Esophagus squamous epithelium (tissue), 5 donors: ENCODE measurements at places on chromosomes 2 and 18.
A peak's percentile ranks its signal among the peaks of the same experiment; 100 is the strongest.

DNA sequence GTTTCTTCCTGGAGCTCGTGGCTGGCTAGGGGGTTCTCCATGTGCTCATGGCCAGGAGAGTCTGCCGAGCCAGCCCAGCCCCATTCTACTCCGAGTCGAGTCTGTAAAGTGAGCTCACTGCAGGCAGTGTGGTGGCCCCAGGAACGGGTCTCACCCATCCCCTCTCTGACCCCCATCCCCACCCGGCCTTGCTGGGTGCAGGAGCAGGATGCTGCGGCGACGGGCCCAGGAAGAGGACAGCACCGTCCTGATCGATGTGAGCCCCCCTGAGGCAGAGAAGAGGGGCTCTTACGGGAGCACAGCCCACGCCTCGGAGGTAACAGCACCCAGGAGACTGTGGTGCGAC is 1.4 kb downstream of the ANO7 start:
- DNase-seq: no peak

GRCh38 chr2:72937356-72937669 is 20.0 kb downstream of the EMX1 start:
- no peak for DNase-seq

DNA sequence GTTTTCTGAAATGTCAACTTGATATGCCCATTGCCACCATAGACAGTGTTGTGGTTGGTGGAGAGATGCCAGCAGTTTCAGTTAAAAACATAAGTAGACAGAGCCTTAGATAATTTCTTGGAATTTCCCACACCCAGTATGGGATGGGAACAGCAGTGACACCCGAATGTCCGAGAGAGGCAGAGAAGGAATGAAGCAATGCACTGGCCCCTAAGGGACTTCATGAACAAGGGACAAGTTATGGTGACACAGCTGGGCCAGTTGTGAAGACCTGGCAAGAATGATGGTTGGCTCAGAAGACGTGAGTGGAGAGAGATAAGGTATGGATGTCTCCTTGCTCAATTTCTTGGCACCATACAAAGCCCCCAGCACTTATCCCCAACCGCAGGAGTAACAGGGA is 165.2 kb upstream of the APCDD1 start:
- no peak for DNase-seq

DNA sequence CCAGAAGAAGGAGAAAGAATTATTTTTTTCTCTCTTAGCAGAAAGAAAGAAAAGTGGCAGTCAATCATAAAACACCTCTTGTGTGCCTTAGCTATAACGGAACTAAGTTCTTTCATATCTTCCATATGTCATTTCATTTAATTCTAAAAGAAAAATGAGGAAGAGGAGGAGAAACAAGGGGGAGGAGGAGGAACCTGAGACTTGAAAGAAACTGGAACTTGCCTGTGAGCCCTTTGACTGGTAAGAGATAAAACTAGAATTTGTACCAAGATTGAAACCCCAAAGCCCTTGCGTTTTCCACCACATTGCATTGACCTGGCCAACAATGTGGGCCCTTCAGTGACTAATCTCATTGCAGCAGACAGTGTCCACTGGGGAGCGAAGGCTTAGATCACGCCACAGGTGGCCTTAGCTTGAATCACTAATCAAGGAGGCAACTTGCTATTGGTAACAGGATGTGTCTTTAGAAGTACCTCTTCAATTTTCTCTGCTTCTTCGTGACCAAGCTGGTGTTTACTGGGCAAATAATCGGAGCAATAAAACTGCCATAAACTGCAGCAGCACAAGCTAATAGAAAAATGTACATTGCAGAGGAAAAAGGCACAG is 307.9 kb downstream of the CLIP4 start:
- DNase-seq: no peak

GRCh38 chr2:116491292-116491691 is 1323.2 kb upstream of the DDX18 start:
- no peak for DNase-seq

GRCh38 chr2:27829791-27830190 is 58.3 kb downstream of the MRPL33 start:
- no peak for DNase-seq

DNA sequence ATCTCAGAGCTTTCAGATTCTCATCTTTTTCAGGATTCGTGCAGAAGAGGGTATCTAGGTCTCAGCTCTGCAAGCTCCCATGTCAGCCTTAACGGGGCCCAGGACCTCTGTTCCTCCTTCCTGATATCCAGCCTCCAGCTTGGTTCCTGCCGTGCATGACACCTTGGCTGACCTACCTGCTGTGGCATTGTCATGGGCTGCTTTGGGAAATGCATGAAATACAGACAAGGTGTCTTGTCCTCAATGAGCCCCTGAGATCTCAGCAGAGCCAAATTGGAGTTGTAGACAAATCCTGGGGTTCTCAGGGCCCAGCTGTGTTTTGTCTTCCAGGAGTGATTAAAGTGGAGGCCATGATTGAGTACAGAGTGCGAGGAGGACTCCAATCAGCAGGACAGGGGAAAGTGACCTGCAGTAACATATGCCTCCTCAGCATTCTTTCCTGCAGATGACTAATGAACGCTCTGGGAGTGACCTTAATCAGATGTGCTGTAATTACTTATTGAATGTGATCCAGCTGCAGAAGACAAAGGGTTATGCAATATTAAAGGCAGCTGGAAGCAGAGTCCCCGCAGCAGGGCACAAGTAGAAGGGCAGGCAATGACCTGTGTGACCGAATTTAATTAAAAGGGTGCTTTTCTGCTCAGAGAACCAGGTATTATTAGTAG is 141.1 kb downstream of the CCBE1 start:
- no peak for DNase-seq

DNA sequence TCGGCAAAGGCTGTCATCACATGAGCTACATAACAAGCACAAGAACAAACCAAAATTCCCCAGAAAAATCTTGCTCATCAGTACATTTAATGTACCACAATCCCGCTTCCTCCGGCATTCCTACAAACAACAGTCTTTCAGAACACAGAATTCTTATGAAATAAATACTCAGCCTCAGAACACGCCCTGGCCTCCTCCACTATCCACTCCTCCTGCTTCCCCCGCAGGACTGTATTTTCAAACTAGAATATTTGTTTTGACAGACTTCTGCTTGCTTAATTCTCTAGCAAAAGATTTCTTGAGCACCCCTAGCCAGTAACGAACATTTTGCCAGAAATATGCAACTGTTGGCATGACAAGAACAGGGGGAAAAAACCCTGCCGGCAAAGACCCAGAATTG is 131.2 kb downstream of the THADA start:
- no peak for DNase-seq

- no peak for DNase-seq
Measured at GRCh38 chr18:75762758-75763157, 335.3 kb upstream of the SMIM21 start.

DNA sequence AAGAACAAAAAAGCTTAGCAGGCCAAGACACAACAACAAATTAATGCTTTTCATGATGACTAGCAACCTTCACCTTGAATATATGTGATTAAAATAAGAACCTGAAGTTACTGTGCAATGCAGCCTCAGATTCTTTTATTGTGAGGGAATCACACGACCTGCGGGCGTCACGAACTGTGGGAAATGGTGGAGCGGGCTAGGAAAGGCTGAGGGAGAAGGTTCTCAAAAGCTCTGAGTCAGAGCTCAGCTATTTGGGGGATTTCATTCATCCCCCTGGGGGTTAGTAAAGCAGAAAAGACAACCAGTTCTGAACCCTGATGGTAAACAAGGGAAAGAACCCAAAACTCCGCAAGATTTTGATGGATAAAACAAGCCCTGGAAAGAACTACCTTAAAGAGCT is 89.3 kb upstream of the NCKAP5 start:
- no peak for DNase-seq

- peak; percentile 78 for DNase-seq
Measured at GRCh38 chr2:218216674-218217359, at the start of gene ARPC2. Gene ARPC2 (plus strand): TSS chr2:218217189. CDS start chr2:218217471, 282 bp downstream.

DNA sequence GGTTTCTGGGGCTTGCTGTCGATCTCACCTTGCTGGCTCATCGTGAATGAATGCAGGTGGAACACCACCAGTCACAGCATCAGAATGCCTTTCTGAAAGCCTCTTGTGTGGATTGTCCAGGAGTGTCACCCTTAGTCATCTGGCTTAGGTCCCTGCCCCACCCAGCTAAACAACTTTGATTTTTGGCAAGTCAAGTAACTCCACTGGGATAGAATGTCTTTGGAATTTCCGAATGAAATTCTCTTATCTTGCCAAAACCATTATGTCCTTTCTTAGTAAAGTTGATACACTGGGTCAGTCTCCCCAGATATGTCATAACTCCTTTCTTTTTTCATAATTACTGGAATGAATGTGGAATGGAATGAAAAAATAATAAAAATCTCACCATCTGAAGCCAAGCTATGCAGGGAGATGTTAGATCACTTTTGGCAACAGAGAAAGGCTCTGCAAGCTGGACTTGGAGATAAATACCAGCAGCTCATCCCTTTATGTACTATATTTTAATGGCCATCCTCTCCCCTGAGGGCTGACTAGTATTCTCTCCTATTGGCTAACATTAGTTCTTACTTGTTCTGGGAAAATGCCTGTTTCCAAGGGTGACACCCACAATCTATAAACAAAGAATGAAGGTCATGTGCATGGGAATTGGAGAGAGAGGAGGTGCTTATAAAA is 35.4 kb downstream of the INSIG2 start:
- no peak for DNase-seq

GRCh38 chr18:78673516-78674321 is 305.9 kb upstream of the SALL3 start:
- no peak for DNase-seq

DNA sequence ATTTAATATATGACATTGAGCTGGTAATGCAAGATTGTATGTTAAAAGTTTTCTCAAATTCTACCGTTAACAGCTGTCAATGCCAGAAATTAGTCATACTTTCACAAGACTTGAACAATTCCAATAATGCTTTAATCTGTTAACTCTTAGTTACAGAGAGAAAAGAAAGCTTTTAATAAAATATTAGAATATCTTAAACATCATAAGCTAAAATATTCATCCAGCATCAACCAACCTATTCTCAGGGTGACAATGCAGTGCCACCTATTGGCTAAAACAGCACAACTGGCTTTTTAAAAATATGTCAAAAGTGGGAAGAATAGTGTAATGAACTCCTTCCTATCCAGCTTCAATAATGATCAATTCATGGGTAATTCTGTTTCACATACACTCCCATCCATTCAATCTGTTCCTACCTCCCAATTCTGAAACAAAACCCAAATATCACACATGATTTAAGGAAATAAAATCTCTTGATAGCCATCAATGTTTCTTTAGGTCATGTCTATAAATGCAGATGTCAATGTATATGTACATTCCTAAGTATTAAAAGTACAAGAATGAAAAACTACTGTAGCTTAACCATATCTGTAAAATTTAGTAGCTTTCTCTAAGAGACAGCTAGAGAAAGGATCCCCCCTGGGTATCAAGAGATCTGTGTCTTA is 79.8 kb upstream of the CCDC141 start:
- no peak for DNase-seq

DNA sequence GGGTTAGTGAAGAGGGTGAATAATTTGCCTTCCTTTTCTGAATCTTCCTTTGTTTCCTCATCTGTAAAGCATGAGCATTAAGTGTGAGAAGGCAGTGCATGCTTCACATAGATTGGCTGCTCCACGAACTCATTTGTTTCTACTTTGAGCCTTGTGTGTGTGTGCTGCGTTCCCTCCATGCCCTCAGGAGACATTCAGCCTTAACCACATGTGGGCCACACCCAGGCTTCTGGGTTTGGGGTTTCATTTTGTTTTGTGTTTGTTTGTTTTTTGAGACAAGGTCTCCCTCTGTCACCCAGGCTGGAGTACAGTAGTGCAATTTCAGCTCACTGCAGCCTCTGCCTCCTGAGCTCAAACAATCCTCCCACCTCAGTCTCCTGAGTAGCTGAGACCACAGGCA is 843.3 kb downstream of the GALR1 start:
- DNase-seq: no peak

GRCh38 chr2:227728035-227728434 is at the start of gene SCYGR7:
Gene SCYGR7 (plus strand): TSS chr2:227728335. CDS start chr2:227728335, 0 bp downstream.
- no peak for DNase-seq

DNA sequence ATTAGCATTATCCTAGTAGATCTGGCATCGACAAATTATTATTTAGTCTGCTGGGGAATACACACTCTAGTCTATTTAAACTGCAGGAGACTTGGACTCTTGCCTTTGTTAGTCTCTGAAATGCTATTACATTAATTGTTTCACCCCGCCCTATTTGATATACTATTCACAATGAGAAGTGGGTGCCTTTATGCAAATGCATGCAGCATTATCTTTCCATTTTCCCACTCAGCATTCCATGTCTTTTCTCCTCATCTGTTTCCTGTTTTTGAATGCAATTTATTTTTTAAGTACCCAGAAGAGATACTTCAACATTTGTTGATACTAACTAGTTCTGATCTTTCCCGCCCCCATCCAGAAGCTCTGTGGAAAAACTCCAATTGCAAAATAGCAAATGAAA is 395.3 kb upstream of the NXPH2 start:
- DNase-seq: no peak

GRCh38 chr2:143933946-143934569 is 585.9 kb downstream of the ZEB2 start:
- no peak for DNase-seq

GRCh38 chr2:189124175-189124574 is 55.4 kb downstream of the COL5A2 start:
- DNase-seq: no peak

GRCh38 chr2:176702131-176702530 is 432.9 kb downstream of the MTX2 start:
- DNase-seq: no peak

- DNase-seq: no peak
Measured at GRCh38 chr2:30127016-30127893, 19.6 kb upstream of the YPEL5 start.

GRCh38 chr2:59339121-59339836 is 1098.2 kb upstream of the FANCL start:
- no peak for DNase-seq

GRCh38 chr2:151891566-151892194 is 63.5 kb upstream of the ARL5A start:
- no peak for DNase-seq

GRCh38 chr2:232328032-232328422 is 50.5 kb upstream of the ALPP start:
- DNase-seq: no peak

DNA sequence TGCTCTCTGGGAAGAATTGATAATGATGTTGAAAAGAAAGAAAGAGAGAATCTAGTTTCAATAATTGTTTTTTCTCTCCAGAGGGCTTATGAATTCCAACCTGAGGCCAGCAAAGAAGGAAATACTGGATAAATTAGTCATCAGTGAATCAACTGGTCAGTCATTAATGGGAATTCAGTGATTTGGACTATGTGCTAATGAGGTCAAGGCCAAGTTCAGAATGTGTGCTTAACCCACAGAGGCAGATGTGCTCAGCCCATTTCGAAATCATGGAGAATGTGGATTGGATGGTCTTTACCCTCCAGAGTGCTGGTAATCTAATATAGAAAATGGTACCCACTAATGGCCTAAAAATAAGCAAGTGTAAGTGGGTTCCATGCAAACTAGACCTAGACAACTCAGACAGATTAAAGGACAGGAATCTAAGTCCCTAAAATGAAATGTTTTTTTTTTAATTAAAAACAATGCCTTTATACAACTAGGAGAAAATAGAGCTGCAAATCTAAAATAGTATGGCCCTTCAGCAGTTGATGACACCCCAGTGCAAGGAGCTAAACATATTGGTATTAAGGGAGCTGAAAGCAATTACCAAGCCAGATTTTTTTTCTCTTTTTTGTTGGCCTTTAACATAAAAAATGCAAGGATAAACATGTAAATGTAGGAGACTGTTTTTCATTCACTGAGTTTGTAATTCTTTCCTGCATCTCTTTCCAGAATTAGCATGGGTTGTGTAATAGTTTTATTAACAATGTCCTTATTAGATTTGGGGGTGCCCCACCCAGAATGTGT is 296.9 kb downstream of the SATB2 start:
- DNase-seq: no peak

GRCh38 chr2:97718051-97718882 is 4.9 kb downstream of the ZAP70 start:
- DNase-seq: no peak

- DNase-seq: no peak
Measured at GRCh38 chr2:211453311-211453887, 897.0 kb downstream of the CPS1 start.
